ENCODE measurements at places on chromosomes 4 and X.

DNA sequence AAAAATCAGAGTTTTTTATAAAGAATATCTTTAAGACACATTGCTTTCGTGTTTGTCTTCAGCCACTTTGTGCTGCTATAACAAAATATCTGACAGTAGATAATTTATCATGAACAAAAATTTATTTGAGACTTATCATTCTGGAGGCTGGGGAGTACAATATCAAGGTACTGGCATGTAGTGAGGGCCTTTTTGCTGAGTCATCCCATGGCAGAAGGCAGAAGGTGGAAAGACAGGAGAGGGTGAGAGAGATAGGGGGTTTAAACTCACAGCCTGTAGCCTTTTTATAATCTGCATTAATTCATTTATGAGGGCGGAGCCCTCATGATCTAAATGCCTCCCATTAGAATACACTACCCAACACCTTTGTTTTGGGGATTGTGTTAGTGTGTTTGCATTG lies 431.2 kb upstream of the FAM47C start:
- DNase-seq, result no peak

- no peak for DNase-seq
These were observed 79.5 kb downstream of the HMGB2 start for GRCh38 chr4:173254646-173255045.

- no peak for DNase-seq
These were observed 293.4 kb upstream of the TENM3 start for GRCh38 chr4:181949704-181950312.

DNA sequence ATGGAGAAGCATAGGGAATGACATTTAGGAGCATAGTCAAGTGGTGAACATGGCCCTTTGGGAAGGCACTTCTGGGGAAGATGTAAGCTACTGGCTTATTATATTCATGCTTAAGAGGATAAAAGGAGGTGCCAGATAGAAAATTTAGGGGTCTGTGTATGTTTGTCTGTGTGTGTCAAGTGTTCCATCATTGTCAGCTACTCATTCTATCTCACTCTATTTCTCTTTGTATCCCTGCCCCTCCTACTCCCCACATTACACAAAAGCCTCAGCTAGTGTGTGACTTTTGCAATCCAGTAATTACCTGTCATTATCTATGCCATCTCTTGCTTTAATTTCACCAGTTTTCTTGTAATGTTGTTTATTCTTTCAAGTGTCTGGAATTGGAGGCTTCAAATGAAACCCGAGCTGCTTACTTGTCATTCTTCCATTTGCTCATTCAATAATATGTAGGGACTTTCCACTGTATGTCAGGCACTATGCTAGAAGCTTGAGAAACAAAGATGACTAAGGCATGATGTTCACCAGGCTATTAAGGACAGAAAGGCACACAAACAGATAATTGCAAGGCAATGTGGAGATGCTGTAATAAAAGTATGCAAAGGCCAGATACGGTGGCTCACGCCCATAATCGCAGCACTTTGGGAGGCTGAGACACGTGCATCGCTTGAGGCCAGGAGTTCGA lies 229.8 kb upstream of the TEX13C start:
- no peak for DNase-seq

GRCh38 chr4:76326515-76326914 lies 20.0 kb downstream of the STBD1 start:
- DNase-seq, result no peak

DNA sequence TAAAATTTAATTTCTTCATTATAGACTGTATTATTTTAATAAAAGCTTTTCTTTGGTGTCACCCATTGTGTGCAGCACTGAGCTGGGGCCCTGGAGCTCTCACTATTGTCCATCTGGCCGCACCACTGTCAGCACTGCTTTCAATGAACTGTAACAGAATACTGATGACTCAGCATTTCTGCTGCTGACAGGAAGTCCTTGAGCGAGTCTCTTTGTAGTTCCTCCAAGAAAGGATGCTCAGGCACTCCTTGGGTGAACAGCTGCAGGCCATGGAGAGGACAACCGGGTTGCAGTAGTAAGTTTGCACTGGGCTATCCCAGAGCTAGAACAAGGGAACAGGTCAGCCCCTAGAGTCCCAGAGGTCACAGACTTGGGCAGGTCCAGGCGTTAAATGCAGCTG lies 81.6 kb downstream of the SORBS2 start:
- no peak for DNase-seq

DNA sequence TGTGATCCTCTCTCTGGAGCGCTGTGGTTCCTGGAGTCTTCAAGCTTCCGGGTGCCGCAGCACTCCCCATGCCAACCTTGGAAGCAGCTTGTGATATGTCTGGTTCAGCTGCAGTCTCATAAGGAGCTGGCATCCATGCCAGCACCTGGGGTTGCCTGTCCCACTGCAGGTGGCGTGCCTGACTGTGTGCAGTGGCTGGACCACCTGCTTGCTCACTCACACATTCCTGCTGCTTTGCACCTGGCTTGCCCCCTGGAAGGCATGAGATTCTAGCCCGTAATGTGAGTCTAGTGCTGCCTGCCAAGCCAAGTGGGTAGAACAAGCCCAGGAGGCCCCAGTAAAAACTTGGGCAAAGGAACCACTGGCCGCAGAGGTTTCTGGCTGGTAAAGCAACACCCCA lies 687.2 kb upstream of the AADAT start:
- DNase-seq, result no peak

- DNase-seq, result no peak
These were observed 118.8 kb downstream of the GABRA2 start for GRCh38 chr4:46270986-46271596.

- DNase-seq, result peak; percentile 24
These were observed 196.5 kb downstream of the ARHGAP10 start for GRCh38 chr4:147928400-147928799.

DNA sequence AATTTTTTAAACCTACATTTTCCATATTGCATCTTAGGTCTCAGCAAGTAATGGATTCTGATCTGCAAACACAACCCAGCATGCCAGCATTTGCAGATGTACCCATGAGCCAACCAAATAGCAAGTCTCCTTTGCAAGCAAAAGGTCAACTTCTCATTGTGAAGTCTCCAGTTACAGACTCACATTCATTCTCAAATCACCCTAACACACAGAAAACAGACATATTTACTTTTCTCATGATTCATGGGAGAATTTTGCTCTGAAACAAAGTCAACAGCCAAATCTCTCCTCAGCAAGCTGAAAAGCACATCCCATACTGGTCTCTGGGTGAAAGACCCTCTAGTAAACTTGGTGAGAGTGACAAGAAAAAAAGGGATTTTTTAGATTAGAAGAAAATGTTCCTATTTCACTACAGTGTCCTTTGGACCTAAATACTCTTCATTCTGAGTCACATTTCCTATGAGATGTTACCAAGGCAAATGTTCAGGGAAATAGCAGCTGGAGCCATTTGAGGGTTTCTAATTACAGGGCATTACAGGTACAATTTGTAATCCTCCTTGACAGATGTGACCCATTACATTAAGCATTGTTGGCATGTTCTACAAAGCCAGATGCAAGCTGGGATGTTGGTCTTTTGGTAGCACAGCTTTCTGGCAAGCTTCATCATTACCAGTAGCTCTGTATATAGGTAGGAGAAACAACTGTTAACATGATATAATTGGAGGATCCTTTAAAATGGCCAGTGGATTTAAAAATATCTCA lies 383.3 kb downstream of the SMARCA1 start:
- DNase-seq, result no peak

GRCh38 chrX:67693928-67694327 lies 150.1 kb downstream of the AR start:
- no peak for DNase-seq

GRCh38 chr4:36737691-36738090 lies 456.3 kb downstream of the DTHD1 start:
- no peak for DNase-seq

- no peak for DNase-seq
These were observed 42.5 kb downstream of the SCD5 start for GRCh38 chr4:82756061-82756460.

GRCh38 chr4:87863486-87863885 lies 30.7 kb downstream of the MEPE start:
- no peak for DNase-seq

Data from AG09309 (cell line).